ENCODE measurements at places on chromosomes 12 and 14. TPM values are rescaled to one million over a fixed set of nuclear protein-coding genes. Genes with fewer than 3 reads are reported as not detected.

DEPDC4 gene
- total RNA-seq = 0.61 TPM

IL22 gene
- not detected for total RNA-seq

TNFAIP2 gene
- total RNA-seq = 158 TPM

PTCSC3 gene
- total RNA-seq = 2.8 TPM

TC2N gene
- total RNA-seq = 56.7 TPM

DNA sequence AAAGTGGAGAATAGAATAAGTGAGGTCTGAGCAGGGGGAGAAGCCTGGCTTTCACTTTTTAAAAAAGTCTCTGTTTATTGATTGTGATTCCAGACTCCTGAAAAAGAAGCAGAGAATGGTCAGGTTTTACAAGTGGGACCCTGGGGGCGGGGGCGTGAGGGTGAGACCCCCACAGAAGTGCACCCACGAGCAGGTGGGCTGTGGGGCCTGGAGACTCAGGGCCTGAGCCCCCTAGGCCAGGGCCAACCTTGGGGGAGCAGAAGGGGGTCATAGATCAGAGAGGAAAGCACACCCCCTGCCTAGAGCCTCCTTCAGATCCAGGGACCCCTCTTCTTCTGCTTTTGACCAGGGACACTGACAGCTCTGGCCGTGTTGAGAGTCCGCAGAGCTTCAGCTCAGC lies 180.3 kb downstream of the ADGRD1 start:
- no peak for DNase-seq

GRCh38 chr12:46494424-46494823 lies 121.9 kb upstream of the SLC38A2 start:
- no peak for DNase-seq

GRCh38 chr12:13805041-13805440 lies 176.4 kb downstream of the GRIN2B start:
- no peak for DNase-seq

GRCh38 chr12:52846356-52846970 lies 2.3 kb downstream of the KRT78 start:
- no peak for DNase-seq

DNA sequence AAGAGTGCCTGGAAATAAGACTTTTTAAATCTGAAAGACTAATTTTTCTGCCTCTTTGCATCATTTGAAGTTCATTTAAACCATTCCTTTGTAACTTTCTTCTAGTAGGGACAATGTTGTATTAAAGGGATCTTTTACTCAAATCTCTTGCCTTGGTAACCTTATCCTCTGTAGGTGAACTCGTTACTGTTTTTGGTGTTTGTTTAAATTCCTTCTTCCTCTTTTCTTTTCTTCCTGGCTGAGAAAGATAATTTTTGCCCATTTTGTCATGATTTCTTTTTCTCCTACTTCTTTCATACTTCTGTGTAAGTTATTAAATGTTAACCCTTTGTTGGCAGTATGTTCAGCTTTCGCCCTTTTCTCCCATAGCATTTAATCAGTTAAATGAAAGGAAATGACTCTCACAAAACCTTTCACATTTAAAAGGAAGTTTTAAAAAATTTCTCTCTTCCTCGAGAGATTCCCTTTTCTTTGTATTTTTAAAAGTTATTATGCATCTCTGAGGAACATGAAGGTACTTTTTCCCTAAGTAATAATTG lies 10.3 kb downstream of the VEZT start:
- DNase-seq = no peak

GRCh38 chr12:51653431-51653830 lies 62.4 kb downstream of the SCN8A start:
- DNase-seq = no peak

- DNase-seq = no peak
Measured at GRCh38 chr14:77612011-77612620, 4.3 kb downstream of the SPTLC2 start.

- DNase-seq = peak; percentile 16
Measured at GRCh38 chr14:69314327-69314726, 54.4 kb downstream of the GALNT16 start.

- DNase-seq = no peak
Measured at GRCh38 chr12:110005319-110005973, 6.2 kb downstream of the ANKRD13A start.

DNA sequence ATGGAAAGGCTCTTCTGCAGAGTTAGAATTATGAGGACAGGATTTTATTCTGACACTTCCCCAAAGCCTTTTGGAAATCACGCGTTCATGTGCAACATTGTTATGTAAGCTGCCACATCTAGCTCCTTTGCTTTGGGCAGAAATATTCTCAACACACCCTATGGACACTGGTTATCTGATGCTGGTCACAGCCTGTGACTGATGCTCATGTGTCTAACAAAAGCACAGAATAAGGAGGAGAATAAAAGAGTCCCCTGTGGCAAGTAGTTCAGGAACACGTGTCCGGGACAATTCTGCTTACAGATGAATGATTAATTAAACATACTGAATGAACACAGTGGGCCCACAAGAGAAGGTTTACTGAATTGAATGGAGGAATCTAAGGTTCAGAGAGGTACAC lies 22.1 kb downstream of the FOXN3 start:
- DNase-seq = no peak

GRCh38 chr12:101769865-101770264 lies 30.6 kb upstream of the SYCP3 start:
- DNase-seq = no peak

GRCh38 chr14:72883961-72884360 lies 9.9 kb downstream of the DPF3 start:
- no peak for DNase-seq

- DNase-seq = no peak
Measured at GRCh38 chr12:28582672-28583376, 392.6 kb downstream of the CCDC91 start.

GRCh38 chr14:75200451-75200850 lies 24.0 kb upstream of the TMED10 start:
- peak; percentile 71 for DNase-seq

- no peak for DNase-seq
Measured at GRCh38 chr12:124434354-124434753, 133.1 kb downstream of the NCOR2 start.

- DNase-seq = no peak
Measured at GRCh38 chr12:3869865-3870264, 3.3 kb downstream of the PARP11 start.

DNA sequence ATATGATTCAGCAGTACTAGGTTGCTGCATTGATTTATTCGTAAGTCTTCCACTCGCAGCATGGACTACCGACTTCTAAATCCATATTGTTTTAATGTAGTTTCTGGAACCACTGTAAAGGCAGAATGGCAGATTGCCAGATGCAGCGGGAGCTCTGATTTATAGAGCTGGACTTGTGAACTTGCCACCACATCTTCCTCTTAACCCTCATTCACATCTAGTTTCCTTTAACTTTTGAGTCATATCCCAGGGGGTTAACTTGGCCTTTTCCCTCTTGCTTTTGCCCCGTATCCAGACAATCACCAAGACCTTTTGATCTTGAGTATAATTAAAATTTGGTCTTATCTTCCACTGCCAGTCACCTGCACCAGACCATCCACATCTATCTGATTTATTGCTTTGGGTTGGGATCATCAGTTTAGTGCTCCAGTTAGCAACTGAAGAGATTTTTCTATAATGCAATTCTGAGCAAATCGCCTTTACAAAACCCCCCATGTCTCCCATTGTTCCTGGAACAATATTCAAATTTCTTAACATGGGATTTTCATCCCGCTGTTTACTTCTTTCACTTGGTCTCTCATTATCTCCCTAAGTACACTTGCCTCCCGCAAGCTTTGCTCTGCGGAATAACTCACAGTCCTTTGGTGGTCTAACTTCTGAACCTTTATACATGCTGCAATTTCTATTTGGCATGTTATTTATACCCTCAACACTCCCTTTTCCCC lies 130.5 kb downstream of the ACSS3 start:
- no peak for DNase-seq

- no peak for DNase-seq
Measured at GRCh38 chr14:72154645-72155378, 222.6 kb downstream of the RGS6 start.

GRCh38 chr14:50044042-50044651 lies 72.2 kb downstream of the VCPKMT start:
- DNase-seq = no peak

GRCh38 chr12:46892034-46892705 lies 66.4 kb upstream of the SLC38A4 start:
- no peak for DNase-seq

- no peak for DNase-seq
Measured at GRCh38 chr14:95774265-95775160, 60.6 kb upstream of the TCL1A start.

GRCh38 chr12:32545413-32545980 lies 133.6 kb upstream of the DNM1L start:
- no peak for DNase-seq

DNA sequence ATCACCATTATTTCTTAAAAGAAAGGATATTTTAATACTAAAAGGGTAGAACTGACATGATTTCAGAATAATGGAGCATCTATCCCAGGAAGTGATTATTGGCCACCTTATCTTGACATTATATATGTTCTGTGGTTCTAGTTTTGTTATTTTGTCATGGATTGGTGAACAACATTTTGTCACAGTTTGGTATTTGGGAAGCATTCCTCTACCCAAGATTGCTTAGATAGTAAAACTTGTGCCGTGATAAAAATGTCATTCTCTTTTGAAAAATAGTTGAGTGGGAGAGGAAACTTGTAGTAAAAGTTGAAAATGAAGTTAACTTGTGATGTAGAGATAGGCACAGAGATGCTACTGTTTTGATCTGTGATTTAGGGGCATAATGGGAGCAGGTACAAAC lies 65.7 kb downstream of the TMX1 start:
- no peak for DNase-seq

All from upper lobe of right lung (tissue), 1 donor.